ENCODE measurements at places on chromosomes 16 and 17.

DNA sequence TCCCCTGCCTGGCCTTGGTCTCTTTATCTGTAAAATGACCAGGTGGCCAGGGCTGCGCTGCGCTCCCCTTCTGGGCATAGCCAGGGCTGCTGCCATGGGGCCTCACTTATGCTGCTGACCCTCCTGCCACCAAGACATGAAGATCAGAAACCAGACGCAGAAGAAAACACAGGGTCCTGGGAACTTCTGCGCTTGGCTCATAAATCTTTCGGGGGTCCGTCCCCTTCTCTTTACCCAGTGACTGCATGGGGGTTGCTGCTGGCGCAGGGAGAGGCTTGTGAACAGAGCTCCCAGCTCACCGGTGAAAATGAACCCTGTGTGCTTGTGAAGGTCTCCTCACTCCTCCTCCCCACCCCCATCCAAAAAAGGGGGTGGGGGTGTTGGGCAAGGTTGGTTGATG lies 5.7 kb upstream of the FOXL1 start:
- H3K27ac ChIP-seq: no peak overlapping the region
- H3K27me3 ChIP-seq: peaks cover 69% of the 10 kb centered on the region
- H3K36me3 ChIP-seq: no peaks in the 10 kb centered on the region
- H3K4me1 ChIP-seq: peaks cover 22% of the 10 kb centered on the region
- no peak overlapping the region for H3K4me3 ChIP-seq
- no peak for DNase-seq

DNA sequence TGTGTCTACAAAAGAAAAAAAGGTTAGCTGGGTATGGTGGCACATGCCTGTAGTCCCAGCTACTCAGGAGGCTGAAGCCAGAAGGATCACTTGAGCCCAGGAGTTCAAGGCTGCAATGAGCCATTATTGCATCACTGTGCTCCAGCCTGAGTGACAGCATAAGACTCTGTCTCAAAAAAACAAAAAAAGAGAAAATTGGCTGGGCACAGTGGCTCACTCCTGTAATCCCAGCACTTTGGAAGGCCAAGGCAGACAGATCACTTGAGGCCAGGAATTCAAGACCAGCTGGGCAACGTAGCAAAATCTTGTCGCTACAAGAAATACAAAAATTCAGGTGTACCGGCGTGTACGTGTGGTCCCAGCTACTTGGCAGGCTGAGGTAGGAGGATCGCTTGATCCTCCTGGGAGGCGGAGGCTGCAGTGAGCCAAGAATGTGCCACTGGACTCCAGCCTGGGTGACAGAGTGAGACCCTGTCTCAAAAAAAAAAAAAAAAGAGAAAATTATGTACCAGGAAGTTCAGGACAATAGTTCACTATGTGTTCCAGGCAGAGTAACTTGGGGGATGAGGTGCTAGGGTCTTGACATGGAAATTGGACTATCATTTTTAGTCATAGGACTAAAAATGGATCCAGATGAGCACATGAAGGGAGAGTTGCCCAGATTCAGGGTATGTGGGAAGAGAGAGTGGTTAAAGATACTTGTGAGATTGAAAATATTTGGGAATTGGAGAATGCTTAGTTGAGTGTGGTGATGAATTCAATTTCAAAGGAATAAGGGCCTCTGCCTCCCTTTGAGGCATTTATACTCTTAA lies 11.0 kb downstream of the ALDH3A2 start:
- H3K27ac ChIP-seq: peak overlapping the region; percentile 44
- no peak for DNase-seq
- H3K4me1 ChIP-seq: no peaks in the 10 kb centered on the region
- no peaks in the 10 kb centered on the region for H3K27me3 ChIP-seq
- peaks cover 37% of the 10 kb centered on the region for H3K36me3 ChIP-seq
- H3K4me3 ChIP-seq: no peak overlapping the region

DNA sequence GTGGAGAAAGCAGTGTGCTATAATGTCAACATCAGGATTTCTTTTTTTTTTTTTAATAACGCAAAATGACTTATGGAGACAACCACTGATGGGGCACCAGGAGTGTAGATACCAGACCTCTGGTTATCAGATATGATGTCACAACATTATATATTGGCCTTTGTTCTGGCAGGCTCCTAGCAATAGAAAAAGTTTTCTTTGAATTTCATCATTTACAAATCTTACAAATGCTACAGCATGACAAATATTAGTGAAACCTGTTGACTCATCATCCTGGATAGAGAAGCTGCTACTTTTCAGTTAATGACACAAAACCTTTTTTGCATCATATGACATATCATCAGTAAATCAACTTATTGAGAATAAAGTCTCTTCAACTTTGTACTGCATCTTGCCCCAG lies 6.1 kb downstream of the THUMPD1 start:
- H3K27ac ChIP-seq: no peak overlapping the region
- no peaks in the 10 kb centered on the region for H3K27me3 ChIP-seq
- H3K36me3 ChIP-seq: peaks cover 22% of the 10 kb centered on the region
- peaks cover 10% of the 10 kb centered on the region for H3K4me1 ChIP-seq
- no peak for DNase-seq

DNA sequence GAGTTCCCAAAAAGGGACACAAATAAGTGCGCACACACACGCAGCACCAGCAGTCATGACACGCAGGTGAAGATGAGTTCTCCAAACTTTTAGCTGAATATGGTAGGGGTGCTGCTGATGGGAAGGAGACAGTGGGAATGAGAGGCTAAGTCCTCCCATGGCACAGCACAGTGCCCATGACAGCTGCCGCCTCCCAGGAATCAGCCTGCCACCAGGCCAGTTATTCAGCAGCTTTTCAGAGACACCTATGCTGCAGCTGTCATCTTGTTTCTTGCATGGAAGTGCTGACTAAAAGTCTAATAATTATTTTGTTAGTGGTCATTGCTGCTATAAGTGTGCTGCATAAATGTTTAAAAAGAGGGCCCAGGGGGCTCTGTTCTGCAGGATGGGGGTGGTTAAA lies 12.2 kb downstream of the WFIKKN2 start:
- H3K36me3 ChIP-seq: no peaks in the 10 kb centered on the region
- H3K4me1 ChIP-seq: no peaks in the 10 kb centered on the region
- H3K27ac ChIP-seq: no peak overlapping the region
- no peak for DNase-seq
- H3K27me3 ChIP-seq: no peaks in the 10 kb centered on the region

- peaks cover 12% of the 10 kb centered on the region for H3K4me1 ChIP-seq
- peak; percentile 93 for DNase-seq
- H3K27me3 ChIP-seq: peaks cover 6% of the 10 kb centered on the region
- no peaks in the 10 kb centered on the region for H3K36me3 ChIP-seq
- peak overlapping the region; percentile 74 for H3K4me3 ChIP-seq
Measured at GRCh38 chr17:68205251-68205807, 42.5 kb upstream of the AMZ2 start.

DNA sequence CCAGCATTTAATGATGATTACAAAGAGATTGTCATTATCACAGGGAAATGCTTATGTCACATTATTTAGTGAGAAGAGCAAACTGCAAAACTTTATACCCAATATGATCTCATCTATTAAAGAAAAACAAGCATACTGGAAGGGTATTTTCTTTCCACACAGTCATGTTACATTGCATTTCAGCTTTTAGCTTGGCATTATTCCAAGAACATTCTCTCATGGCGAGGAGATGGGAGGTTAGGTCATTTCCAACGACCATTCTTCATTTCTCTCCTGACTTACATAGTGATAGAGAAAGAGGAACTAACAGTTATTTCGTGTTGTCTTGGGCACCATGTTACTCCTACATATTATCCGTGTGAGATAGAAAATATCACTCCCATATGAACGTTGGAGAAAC lies 309.4 kb upstream of the XYLT1 start:
- H3K4me3 ChIP-seq: no peak overlapping the region
- peak; percentile 22 for DNase-seq
- no peaks in the 10 kb centered on the region for H3K27me3 ChIP-seq
- no peaks in the 10 kb centered on the region for H3K4me1 ChIP-seq
- H3K36me3 ChIP-seq: no peaks in the 10 kb centered on the region
